ENCODE measurements at places on chromosomes 6 and 20. TPM values are rescaled to one million over a fixed set of nuclear protein-coding genes. Genes with fewer than 3 reads are reported as not detected.
A peak's percentile ranks its signal among the peaks of the same experiment; 100 is the strongest.

GZF1 gene
- total RNA-seq = 12.1 TPM

DNA sequence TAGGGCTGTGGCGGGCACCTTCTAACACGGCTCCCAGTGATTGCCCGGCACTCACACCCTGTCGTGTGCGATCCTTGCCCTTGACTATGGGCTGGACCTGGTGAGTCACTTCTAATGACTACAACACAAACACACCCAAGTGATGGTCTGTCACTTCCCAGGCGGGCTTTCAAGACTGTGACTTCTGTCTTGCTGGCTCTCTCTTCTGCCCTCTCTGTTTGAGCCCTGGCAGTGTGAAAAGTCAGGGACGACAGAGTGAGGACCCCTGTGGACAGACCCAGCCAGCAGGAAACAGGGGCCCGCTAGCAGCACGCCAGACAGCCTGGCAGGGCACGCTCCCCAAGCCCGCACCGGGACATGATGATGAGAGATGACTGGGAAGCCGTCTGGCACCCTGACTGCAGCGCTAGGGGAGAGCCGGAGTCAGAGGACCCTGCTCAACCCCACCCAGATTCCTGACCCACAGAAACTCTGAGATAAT, 43.0 kb downstream of the KIF16B start:
- H3K36me3 ChIP-seq = peaks cover 7% of the 10 kb centered on the region
- H3K4me1 ChIP-seq = no peaks in the 10 kb centered on the region
- H3K27ac ChIP-seq = no peak overlapping the region
- no peaks in the 10 kb centered on the region for H3K27me3 ChIP-seq
- no peak for DNase-seq
- H3K4me3 ChIP-seq = no peak overlapping the region

LTB gene
- 162 TPM for total RNA-seq

ACSS1 gene
- 34.0 TPM for total RNA-seq

- H3K4me1 ChIP-seq = peaks cover 76% of the 10 kb centered on the region
- H3K36me3 ChIP-seq = peaks cover 45% of the 10 kb centered on the region
- peak; percentile 25 for DNase-seq
- H3K27ac ChIP-seq = no peak overlapping the region
- no peaks in the 10 kb centered on the region for H3K27me3 ChIP-seq
Observed at GRCh38 chr6:34239500-34239825, 2.8 kb downstream of the HMGA1 start.

DNA sequence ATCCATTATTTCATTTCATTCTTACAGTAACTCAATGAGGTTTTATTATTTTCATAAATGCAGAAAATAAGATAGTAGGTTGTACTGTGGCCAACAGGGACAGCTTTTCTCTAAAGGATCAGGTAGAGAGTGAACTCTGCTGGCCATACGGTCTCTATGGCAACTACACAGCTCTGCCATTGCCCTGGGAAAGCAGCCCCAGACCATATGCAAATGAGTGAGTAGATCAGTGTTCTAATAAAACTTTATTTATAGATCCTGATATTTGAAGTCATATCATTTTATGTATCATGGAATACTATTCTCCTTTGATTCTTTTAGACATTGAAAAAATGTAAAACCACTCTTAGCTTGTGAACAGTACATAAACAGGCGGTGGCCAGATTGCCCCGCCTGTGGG, 192.5 kb upstream of the RREB1 start:
- no peaks in the 10 kb centered on the region for H3K27me3 ChIP-seq
- DNase-seq = no peak
- no peak overlapping the region for H3K4me3 ChIP-seq
- H3K27ac ChIP-seq = peak overlapping the region; percentile 61
- H3K4me1 ChIP-seq = peaks cover 44% of the 10 kb centered on the region

DNA sequence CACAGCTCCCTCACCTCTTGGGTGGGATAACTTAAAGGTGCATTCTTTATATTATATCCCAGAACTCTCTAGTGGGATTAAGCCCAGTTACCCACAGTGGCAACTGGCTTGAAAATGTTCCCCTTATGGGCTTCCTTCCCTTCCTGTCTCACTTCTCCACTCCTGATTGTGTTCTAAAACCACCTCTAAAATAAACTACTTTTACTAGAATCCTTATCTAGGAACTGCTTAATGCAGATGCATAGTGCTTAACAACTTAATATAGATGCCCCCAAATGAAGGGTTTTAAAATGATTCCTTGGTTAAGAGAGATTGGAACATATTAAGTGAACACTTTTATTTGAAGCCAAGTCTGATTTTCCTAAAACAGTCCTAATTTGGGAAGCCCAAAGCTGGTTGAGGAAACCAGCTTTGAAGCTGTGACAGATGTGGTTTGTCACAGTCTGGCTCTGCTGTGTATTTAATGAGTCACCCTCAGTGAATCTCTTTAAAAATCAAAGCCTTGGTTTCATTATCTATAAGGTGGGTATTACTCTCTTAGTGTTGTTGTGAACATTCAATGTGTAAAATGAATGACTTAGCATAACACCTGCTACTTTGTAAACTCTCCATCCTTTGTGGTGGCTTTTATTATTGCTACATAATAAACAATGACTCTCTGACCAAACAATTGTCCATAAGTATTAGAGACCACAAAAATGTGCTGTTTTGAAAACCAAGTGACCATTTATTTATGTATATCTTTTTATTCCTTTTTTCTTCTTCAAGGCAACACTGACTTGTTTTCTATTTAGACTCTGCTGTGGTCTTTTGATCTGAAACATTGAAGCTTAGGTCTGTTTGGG, 24.4 kb downstream of the PLCB1 start:
- no peaks in the 10 kb centered on the region for H3K27me3 ChIP-seq
- DNase-seq = no peak
- no peak overlapping the region for H3K27ac ChIP-seq
- no peaks in the 10 kb centered on the region for H3K36me3 ChIP-seq
- no peaks in the 10 kb centered on the region for H3K4me1 ChIP-seq

PDE10A gene
- 12.6 TPM for total RNA-seq

BHLHE23 gene
- not detected for total RNA-seq

- no peak overlapping the region for H3K27ac ChIP-seq
- no peaks in the 10 kb centered on the region for H3K36me3 ChIP-seq
- H3K27me3 ChIP-seq = no peaks in the 10 kb centered on the region
- DNase-seq = no peak
Observed at GRCh38 chr6:135265278-135265677, 84.2 kb downstream of the MYB start.

DNA sequence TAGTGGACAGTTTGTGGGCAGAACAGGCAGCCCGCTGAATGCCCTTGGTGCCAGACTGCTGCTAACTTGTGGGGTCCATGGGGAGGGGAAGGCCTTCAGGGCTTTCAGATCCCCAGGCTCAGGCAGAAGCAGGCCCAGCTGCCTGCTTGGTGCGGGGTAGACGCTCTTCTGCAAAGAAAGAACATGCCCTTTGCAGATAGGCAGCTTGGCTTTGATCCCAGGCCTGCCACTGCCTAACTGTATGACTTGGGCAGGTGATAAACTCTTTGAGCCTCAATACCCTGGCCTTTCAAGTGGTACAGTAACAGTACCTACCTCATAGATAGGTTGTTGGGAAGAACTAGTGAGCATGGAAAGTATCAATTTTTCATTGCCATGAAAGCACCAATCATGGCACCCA, 28.4 kb downstream of the CHMP4B start:
- no peak overlapping the region for H3K4me3 ChIP-seq
- no peak for DNase-seq
- peaks cover 96% of the 10 kb centered on the region for H3K4me1 ChIP-seq
- no peak overlapping the region for H3K27ac ChIP-seq
- no peaks in the 10 kb centered on the region for H3K27me3 ChIP-seq

DNA sequence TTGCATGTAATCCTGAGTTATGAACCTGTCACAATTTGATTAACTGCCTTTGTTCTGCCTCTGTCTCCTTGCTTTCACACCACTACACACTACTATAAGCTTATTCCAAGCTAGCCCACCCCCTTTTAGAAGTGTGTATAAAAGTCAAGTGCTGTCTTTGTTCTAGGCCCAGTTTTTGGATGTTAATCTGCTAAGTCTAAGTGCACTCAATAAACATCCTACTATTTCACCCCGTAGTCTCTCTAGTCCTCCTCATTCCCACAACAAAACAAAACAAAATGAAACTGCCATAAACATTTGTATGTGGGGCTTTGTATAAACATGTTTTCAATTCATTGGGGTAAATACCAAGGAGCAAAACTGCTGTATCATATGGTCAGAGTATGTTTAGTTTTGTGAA, 16.1 kb upstream of the SPACA1 start:
- no peak overlapping the region for H3K27ac ChIP-seq
- no peak overlapping the region for H3K4me3 ChIP-seq
- H3K4me1 ChIP-seq = no peaks in the 10 kb centered on the region
- H3K36me3 ChIP-seq = no peaks in the 10 kb centered on the region
- DNase-seq = no peak

FOXP4 gene
- total RNA-seq = 5.3 TPM

GRCh38 chr6:85169189-85169588, 280.7 kb upstream of the NT5E start:
- no peak overlapping the region for H3K27ac ChIP-seq
- H3K4me3 ChIP-seq = no peak overlapping the region
- no peaks in the 10 kb centered on the region for H3K27me3 ChIP-seq
- H3K4me1 ChIP-seq = no peaks in the 10 kb centered on the region

DNA sequence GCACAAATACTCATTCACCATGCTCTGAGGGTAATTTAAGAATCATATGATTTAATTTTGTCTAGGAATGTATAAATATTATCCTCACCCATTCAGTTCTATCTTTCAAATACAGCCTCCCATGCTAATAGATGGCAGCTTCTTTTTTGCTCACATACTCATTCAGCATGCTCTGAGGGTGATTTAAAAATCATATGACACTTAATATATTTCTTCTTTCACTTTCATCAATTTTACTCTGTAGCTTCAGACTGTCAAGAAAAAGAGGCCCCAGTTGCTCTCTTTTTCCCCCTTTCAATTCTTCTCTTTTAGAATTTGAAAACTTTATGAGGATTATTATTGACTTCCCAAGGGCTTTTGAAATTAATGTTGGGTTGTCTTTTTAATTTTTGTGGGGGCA, 161.7 kb upstream of the LAMP5 start:
- H3K4me1 ChIP-seq = no peaks in the 10 kb centered on the region
- no peaks in the 10 kb centered on the region for H3K36me3 ChIP-seq
- DNase-seq = no peak
- no peak overlapping the region for H3K4me3 ChIP-seq
- H3K27ac ChIP-seq = no peak overlapping the region

DNA sequence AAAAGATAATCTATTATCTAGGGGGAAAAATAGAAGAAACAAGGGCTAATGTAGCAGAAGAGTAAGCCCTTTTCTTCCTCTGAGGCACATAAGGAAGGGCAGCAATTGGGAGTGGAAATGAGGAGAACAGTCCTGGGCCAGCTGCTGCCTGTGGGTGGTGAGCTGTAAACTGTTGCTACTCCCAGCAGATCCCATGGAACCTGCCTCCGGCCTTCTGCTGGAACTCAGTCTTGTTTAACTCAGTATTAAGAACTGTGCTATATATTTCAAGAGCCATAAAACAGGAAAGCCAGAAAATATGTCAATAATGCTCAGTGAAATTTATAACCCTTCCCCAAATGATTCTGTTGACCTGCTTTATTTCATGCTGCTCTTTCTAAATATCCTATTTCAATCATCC, 464.2 kb downstream of the COL12A1 start:
- no peak for DNase-seq
- no peak overlapping the region for H3K4me3 ChIP-seq
- no peak overlapping the region for H3K27ac ChIP-seq
- no peaks in the 10 kb centered on the region for H3K4me1 ChIP-seq
- no peaks in the 10 kb centered on the region for H3K27me3 ChIP-seq

GRCh38 chr6:36120539-36120938, 9.8 kb upstream of the MAPK13 start:
- no peaks in the 10 kb centered on the region for H3K27me3 ChIP-seq
- H3K36me3 ChIP-seq = no peaks in the 10 kb centered on the region
- peak overlapping the region; percentile 7 for H3K4me3 ChIP-seq
- H3K4me1 ChIP-seq = peaks cover 85% of the 10 kb centered on the region

DNA sequence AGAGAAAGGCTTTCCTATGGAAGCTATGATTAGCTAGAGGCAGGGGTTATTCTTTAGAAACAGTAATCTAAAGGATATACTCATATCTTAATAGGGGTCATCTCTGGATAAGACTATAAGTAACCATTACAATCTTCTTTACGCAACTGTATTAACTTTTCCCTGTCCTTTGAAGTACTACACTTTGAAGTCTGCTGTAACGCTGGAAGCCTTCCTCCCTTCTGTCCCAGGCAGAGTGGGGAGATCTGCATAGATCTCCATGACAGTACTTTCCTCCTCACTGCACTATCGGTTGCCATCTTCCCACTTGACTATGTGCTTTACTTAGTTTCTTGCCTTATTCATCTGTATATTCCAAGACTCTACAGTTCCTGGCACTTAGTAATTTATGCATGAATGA, 20.1 kb downstream of the SLC35B3 start:
- no peak for DNase-seq
- no peaks in the 10 kb centered on the region for H3K27me3 ChIP-seq
- H3K27ac ChIP-seq = no peak overlapping the region
- H3K4me1 ChIP-seq = no peaks in the 10 kb centered on the region

DNA sequence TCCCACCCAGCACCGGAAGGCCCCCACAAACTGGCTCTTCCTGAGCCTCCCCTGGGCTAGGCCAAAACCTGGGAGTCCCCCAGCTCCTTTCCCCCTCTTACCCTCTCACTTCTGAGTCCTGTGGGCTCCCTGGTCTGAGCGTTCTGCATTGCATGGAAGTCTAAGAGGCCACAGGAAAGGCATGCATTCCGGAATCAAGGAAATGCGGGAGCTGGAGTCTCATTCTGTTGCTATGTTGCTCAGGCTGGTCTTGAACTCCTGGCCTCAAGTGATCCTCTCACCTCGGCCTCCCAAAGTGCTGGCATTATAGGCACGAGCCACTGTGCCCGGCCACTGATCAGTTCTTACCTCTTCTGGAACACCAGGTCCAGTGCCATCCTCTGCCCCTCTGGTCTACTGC, 45.9 kb downstream of the UBE2V1 start:
- no peak for DNase-seq
- no peak overlapping the region for H3K4me3 ChIP-seq
- H3K27ac ChIP-seq = no peak overlapping the region

PHIP gene
- total RNA-seq = 34.4 TPM

FHL5 gene
- 5.9 TPM for total RNA-seq

RFX6 gene
- total RNA-seq = not detected

PLCG1 gene
- total RNA-seq = 140 TPM

OR2B6 gene
- total RNA-seq = not detected

DNA sequence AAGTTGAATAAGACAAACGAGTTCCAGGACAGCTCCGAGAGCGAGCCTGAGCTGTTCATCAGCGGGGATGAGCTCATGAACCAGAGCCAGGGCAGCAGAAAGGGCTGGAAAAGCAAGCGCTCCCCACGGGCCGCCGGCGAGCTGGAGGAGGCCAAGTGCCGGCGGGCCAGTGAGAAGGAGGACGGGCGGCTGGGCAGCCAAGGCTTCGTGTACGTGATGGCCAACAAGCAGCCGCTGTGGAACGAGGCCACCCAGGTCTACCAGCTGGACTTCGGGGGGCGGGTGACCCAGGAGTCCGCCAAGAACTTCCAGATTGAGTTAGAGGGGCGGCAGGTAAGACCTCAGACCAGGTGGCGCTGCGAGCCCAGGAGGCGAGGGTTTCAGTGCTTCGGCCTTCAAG, 56.0 kb upstream of the TMEM181 start:
- H3K27ac ChIP-seq = no peak overlapping the region
- H3K27me3 ChIP-seq = no peaks in the 10 kb centered on the region
- H3K4me3 ChIP-seq = no peak overlapping the region
- no peaks in the 10 kb centered on the region for H3K4me1 ChIP-seq

GRCh38 chr6:151749341-151749740, 58.1 kb upstream of the ESR1 start:
- no peak for DNase-seq
- no peaks in the 10 kb centered on the region for H3K27me3 ChIP-seq
- H3K4me1 ChIP-seq = no peaks in the 10 kb centered on the region
- H3K27ac ChIP-seq = no peak overlapping the region

- no peaks in the 10 kb centered on the region for H3K36me3 ChIP-seq
- H3K4me3 ChIP-seq = peak overlapping the region; percentile 59
- peak overlapping the region; percentile 93 for H3K27ac ChIP-seq
- peaks cover 55% of the 10 kb centered on the region for H3K4me1 ChIP-seq
- DNase-seq = no peak
Observed at GRCh38 chr20:4828830-4829513, 107.3 kb downstream of the PRND start.
